ENCODE measurements at places on chromosomes 12 and 14.

DNA sequence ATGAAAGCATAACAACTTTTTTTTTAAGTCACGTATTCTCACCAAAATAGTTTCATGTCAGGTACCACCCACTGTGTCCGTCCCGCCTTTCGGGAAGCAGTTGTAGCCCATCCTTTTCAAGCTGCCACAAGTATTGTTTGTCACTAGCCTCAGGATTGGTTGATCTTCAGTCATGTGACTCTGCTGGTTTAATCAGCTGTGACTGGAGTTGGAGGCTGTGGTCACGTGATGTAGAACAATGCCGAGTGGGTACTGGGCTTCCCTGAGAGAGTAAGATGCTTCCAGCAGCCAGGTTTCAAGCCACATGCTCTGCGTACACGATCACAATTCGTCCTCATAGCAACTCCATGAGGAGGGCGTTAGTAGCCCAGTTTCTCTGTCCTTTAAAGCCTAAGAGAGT is 83.0 kb upstream of the WSCD2 start:
- no peak for DNase-seq

DNA sequence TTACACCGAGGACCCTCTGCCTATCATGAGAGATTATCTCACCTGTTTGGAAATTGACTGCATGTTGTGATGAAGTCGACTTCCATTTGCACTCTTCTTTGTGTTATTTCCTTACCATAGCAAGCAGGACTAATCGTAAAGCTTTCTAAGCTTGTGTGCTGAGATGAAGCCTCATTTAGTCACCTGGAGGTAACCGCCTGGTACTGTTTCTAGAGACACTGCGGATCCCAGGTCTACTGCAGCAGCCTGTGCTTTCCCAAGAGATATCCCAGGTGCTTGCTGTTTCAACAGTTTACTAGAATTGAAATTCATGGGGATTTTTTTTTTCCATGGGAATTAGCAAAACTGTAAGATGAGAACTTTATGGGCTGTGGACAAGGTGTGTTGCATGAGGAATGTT is 131.8 kb downstream of the PTPRR start:
- no peak for DNase-seq

GRCh38 chr12:56679883-56680575 is 8.1 kb downstream of the PTGES3 start:
- no peak for DNase-seq

- DNase-seq, result peak; percentile 57
These were observed 19.9 kb downstream of the HRK start for GRCh38 chr12:116861320-116861719.

DNA sequence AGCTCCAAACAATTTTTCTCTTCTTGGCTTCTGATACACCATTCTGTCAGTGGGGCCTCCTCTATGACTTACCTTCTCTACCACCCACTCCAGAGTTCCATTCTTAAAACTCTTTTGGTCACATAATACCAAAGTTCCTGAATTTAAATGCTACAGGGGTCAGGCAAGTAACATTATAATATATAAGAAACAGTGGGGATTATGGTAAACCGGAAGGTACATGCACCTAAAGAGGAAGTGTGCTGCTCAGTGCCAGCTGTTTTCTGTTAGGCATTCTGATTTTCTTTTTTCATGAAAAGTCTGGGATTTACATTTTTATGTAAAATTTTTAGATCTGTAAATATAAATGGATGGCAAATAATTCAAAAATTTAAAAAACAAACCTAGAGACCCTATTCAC is 39.9 kb downstream of the SOS2 start:
- DNase-seq, result no peak

- DNase-seq, result no peak
These were observed 663.8 kb upstream of the FOXG1 start for GRCh38 chr14:28102814-28103213.

GRCh38 chr12:57838594-57839302 is 7.8 kb downstream of the CTDSP2 start:
- no peak for DNase-seq
